ENCODE measurements at places on chromosomes 16 and 17.

DNA sequence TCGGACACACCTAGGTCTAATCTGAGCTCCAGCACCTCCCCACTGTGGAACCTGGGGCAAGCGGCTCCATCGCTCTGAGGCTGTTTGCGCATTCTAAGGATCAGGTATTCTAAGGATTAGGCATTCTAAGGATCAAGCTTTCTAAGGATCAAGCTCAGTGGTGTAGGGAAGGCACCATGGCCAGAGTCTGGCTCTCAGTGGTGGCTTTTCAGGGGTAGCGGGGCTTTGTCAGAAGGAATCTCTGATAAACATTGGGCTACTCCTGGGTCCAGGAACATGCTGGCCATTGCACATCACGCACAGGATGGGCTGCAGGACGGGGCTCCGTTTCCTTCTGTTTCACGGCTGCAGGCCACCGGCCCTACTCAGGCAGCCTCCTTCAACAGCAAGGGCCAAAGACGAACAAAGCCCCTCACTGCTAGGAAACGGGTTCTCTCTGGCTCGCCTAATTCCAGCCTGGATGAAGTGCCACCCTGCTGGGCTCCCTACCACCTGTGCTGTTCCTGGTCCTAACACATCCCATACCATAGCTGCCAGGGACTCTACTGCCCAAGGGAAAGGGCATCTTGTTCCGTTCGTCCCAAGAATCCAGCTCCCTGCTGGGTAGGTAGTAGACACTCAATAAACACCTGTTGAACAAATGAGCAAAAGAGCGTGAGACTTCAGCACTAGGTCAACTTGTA is 5.5 kb downstream of the C1QTNF1 start:
- no peak for DNase-seq

GRCh38 chr16:47144559-47144877 is 773 bp upstream of the NETO2 start:
- no peak for DNase-seq

DNA sequence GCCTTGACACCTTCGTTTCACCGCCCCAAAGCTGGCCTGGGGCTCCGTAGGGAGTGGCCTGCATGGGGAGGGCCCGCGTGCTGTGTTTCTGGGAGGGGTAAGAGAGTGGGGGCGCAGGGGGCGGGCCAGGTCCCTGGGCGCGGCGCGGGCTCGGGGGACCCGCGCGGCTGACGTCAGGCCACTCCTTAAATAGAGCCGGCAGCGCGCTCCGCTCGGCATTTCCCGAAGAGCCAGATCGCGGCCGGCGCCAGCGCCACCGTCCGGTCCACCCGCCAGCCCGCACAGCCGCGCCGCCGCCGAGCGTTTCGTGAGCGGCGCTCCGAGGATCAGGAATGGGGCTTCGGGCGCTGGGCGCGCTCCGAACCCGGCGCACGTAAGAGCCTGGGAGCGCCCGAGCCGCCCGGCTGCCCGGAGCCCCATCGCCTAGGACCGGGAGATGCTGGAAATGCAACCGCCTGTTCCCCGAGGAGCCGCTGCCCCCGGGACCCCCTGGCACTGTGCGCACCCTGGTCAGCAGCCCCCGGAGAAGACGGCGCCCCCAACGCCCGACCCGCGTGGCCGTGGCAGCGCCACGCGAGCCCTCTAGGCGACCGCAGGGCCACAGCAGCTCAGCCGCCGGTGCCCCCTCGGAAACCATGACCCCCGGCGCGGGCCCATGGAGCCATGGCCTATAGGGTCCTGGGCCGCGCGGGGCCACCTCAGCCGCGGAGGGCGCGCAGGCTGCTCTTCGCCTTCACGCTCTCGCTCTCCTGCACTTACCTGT is at the start of gene HS3ST2:
TSS of gene HS3ST2 (plus strand) at position 215 of the 763 bp plus-strand sequence. CDS start at position 664, 449 bp downstream.
- DNase-seq = no peak

DNA sequence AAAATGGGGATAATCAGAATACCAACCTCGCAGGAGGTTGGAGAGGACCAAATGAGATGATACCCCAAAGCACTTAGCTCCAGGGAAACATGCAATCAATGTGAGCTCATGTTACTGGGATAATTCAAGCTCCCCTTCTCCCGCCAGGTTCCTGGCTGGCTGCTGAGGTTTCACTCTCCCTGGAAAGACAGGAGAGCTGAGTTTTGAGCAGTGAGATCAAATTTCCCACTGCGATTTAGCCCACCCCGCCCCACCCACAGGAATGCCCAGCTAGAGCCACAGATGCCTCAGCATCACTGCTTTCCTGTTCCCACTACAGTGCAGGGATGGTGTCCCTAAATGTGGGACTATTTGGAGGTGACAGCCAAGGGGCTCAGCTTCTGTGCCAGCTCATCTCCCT is 56.7 kb downstream of the ZNF423 start:
- DNase-seq = no peak

DNA sequence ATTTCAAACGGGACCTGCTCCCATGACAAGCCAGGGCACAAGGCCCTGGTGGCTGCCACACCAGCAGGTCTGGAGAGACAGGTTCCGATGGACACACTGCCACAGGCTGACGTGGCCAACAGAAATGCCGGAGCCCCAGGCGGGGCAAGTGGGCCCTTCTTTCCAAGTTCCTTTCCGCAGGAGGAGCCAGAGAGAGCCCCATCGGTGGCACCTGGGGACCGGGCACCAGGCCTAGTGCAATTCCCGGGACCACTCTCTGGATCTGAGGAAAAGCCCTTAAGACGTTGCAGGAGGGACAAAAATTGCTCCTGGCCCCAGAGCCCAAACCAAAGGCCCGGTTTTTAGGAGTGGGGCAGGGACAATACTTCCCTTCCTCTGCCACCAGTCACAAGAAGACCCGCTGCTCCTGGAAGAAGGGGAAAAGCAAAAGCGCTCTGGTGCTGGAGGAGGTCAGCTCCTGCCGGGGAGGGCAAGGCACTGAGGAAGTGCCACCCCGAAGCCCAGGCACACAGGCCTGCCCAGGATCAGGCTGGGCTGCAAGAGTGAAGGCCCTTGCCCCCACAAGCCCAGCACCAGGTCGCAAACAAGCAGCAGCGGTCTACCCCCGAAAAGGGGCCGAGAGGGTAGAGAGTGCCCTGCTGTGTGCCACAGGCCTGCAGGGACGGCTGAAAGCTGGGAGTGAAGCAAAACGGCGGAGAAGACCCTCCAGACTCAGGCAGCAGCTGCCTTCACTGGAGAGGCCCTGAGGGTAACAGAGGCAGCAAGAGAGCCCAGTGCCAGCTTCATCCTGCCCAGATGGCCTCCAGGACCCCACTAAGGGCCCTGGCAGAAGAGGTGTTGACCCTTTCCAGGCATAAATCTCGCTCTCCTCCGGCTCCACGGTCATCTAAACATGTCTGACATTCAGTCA is 29.1 kb downstream of the MAP1LC3B start:
- no peak for DNase-seq

- no peak for DNase-seq
These were observed 250.3 kb upstream of the CDH11 start for GRCh38 chr16:65372171-65372570.

DNA sequence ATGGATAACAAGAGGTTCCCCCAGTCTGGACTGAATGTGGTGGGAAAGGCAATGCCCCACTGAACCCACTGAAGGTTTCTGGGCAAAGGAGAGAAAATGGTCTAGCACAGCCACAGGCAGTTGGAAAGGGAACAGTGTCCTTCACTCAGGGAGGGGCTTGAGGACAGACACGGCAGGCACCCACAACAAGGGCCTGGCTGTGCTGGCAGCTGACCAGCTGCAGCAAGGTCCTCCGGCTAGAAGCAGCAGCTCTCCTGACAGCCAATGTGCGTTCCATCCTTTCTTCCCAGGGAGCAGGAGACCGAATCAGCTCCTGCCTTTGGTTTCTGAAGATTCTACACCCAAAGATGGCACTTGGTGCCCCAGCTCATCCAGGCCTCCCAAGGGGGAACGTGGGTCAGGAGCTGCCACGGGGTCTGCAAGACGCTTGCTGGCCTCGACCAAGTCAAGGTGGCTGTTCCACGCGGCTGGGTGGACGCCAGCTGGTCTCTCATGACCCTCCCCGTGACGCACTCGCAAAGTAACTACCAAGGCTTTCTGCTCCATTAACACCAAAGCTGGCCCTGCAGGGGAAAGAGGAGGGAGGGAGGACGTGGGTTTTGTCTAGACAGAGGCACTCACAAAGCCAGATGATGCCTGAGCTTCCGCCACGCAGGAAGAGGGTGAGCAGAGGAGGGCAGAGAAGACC is 11.1 kb downstream of the ABR start:
- DNase-seq = no peak

DNA sequence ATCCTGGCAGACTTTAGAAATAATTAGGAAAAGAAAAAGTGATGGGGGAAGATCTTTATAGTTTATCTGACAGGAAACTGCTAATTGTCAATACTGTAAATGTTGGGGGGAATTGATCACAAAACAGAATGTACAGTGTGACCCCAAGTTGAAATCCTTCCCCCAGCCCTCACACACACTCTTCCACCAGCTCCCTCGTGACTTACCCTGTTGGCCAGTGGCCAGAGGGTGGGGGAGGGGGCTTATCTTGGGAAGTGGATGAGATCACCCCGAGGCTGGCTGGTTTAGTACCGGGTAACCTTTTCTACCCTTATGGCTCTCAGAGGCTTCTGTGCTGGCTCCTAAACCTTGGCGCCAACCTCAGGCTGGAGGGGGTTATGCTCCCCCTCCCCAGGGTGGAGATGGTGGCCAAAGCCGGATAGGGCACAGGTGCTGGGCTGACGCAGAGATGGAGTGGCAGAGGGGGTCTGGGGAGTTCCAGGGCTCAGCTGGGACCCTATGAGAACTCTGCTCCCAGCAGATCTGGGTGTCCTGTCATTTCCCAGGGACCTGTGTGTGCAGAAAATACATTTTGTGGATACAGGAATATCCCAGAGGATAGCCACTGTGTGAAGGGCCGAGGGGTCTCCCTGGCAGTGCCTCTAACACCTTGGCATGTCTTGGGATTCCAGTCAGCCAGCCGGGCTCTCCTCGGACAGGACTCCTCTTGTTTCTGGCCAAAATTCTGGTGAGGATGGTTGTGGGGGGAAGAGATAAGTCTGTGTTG is 18.6 kb downstream of the CDH16 start:
- no peak for DNase-seq

DNA sequence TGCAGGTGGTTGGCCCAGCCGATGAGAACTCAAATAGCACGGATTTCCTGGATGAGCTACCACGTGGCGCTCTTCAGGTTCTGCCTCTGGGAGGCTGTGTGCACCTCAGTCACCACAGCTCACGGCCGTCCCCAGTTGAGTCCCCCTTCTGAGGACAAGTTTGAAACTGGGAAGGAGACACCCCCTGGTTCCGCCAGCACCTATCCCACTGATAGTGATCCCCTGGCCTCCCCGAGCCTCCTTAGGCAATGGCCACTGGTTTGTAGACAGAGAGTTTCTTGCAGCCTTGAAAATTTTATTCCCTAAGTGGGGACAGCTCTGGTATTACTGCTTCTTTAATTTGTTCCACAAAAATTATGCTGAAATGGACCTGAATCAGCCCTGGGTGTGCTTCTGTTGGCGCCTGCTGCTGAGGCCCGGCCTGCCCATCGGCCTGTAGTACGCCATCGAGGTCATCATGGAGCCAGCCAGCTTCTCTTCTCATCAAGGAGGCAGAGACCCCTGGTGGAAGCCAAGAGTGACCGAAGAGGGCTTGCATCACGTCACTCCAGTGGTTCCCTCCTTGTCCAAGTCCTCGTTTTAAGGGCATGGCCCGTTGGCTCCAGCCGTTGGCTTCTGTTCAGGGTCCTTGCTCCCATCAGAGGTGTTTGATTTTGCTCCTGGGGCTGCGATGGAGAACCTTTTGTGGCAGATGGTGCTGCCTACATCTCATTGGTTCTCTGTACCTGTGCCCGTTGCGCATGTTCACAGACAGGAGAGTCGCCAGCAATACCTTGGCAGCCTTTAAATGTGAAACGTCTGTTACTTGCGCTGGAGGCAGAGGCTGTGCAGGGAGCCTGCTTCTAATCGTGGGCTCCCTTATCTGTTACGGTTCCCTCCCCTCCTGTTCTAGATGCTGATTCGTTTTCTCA is 9.3 kb downstream of the SMCR8 start:
- no peak for DNase-seq

DNA sequence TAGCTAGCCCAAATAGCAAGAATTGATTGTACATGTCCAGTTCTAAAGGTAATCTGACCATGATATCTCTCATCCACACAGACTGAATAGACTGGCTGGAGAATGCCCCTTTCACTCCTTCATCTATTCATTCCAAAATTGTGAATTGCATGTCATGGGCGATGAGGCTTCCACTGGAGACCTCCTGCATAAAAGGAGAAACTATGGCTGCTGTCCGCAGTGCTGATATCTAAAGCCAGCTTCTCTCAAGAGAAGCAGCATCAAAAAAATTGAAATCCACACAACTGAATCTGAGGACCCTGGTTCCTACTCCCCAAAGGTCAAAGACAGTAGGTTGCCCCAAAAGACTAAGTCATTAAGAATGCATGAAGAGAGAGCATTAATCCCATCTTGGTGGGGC is 7.9 kb upstream of the SCNN1G start:
- no peak for DNase-seq

DNA sequence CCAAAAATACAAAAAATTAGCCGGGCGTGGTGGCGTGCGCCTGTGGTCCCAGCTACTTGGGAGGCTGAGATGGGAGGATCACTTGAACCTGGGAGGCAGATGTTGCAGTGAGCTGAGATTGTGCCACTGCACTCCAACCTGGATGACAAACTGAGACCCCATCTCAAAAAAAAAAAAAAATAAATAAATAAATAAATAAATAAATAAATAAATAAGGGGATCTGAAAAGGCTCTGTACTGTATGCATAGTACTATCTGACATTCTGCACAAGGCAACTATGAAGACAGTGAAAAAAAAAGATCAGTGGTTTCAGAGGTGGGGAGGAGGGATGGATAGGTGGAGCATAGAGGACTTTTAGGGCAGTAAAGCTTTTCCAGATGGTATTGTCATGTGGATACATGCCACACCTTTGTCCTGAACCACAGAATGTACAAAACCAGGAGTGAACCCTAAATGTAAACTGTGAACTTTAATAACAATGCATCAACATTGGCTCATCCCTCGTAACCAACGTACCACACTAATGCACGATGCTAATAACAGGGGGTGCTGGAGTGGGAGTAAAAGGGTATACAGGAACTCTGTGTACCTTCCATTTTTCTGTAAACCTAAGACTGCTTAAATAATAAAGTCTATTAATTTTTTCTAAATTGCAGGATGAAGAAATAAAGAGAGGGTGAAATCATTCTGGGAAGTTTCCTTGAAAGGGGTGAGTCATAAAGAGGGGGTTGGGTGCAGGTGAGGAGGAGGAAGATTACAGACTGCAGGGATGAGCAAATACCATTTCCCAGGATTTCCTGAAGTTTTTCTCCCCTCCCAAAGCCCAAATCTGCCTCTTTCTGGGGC is 155.8 kb upstream of the SDK2 start:
- no peak for DNase-seq

GRCh38 chr16:55452996-55453395 is 26.0 kb upstream of the MMP2 start:
- no peak for DNase-seq

- no peak for DNase-seq
These were observed 12.8 kb upstream of the GNG13 start for GRCh38 chr16:813204-813915.

- DNase-seq = no peak
These were observed 20.5 kb downstream of the CDC42EP4 start for GRCh38 chr17:73291260-73291801.

All from stimulated activated CD8-positive, alpha-beta memory T cell treated with anti-CD3 and anti-CD28 coated beads, Interleukin-2, amount 100 ng/mL, for 1 hour (primary cell).